ENCODE measurements at places on chromosomes 11 and 22.
A peak's percentile ranks its signal among the peaks of the same experiment; 100 is the strongest.

DNA sequence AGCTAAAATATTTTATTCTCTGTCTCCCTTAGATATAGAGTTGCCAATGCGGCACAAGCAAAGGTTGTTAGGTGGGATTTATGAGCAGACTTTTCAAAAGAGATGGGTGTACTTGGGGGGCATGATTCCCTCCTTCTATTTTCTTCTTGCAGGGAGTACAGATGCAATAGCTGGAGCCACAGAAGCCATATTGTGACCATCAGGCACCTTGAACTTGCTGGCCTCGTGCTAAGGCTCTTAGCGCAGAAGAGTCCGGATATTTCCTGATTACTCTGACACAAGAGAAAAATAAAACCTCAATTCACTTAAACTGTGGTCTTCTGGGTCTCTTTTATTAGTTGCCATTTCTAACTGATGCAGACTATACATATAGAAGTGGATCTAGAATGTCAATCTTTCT, 547.4 kb downstream of the MIAT start:
- no peak for DNase-seq

DNA sequence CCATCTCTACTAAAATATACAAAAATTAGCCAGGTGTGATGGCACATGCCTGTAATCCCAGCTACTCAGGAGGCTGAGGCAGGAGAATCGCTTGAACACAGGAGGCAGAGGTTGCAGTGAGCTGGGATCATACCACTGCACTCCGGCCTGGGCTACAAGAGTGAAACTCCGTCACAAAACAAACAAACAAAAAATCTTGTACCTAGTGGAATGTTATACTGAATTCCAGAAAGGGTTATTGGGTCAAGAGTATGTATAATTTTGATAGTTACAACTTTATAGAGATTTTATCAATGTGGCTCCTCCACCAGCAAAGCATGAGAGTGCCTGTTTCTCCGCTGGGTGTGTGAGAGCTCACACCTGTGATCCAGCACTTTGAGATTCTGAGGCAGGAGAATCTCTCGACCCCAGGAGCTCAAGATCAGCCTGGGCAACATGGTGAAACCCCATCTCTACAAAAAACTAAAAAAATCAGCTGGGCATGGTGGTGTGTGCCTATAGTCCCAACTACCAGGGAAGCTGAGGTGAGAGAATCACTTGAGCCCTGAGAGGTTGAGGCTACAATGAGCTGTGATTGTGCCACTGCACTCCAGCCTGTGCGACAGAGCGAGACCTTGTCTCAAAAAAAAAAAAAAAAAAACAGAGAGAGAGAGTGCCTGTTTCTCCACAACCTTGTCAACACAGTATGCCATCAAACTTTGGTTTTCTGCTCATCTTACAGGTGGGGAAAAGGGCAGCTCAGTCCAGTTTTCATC, 12.7 kb upstream of the FOLR1 start:
- DNase-seq, result no peak

DNA sequence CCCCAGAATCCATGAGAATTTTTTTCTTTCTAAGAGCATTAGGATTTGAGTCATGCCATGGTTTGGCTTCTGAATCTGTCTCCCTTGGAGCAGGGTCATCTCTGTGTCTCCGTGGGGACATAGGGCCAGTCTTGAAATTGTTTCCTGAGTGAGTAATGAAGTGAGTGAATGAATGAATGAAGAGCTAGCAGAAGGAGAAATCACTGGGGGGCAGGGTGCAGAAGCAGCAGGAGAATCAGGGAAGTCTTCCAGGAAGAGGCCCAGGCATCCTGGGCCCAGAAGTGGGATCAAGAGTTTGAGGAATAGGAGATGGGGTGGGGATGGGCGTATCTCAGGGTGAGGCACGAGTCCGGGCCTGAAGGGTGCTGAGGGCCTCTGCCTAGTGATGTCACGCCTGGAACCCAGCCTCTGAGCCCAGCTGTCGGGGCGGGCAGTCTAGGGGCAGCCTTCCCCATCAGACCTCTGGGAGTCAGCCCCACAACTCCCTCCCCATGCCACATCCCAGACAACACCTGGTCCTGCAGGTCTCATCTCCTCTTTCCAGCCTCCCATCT, 12.5 kb upstream of the MGAT3 start:
- DNase-seq, result no peak

- no peak for DNase-seq
These were observed 5.5 kb downstream of the RCOR2 start for GRCh38 chr11:63911440-63911839.

DNA sequence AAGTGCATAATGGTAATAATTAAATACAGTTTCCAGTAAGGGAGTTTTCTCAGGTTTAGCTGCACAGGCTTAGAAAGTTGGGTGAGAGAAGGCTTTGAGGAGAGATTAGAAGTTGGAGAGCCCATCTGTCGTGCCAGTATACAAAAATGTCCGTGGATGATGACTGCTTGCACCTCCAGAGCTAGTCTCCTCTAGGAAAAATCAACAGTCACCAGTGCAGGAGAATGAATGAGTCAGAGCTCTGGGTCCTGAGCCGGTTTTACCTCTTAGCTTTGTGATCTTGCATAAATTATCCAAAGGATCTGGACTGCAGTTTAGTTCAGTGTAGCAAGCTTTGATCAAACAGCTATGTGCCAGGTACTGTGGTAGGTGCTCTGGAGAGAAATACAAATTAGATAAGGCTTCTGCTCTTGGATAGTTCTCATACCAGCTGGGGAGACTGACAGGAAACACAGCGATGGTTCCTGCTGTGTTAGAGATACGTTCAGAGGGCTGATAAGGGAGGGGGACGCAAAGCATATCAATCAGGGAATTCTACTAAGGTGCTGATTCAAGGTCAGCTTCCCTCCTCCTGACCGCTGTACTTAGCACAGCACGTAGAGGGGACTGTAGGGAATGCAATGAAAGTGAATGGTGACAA, 125.9 kb downstream of the TEAD1 start:
- no peak for DNase-seq

- DNase-seq, result peak; percentile 69
These were observed 33.7 kb upstream of the MPPED1 start for GRCh38 chr22:43377896-43378704.

GRCh38 chr22:22110548-22111266, 128.1 kb upstream of the TOP3B start:
- DNase-seq, result peak; percentile 86

GRCh38 chr11:134888821-134889220, 476.8 kb upstream of the B3GAT1 start:
- DNase-seq, result no peak

Measured in activated CD4-positive, alpha-beta T cell treated with anti-CD3 and anti-CD28 coated beads, Interleukin-10, Interleukin-2, amounts not matched to agents 100 ng/mL and 50 ng/mL, durations not matched to agents 16 hours and 8 hours (primary cell).